ENCODE measurements at places on chromosomes 2 and 18. TPM values are rescaled to one million over a fixed set of nuclear protein-coding genes. Genes with fewer than 3 reads are reported as not detected.
A peak's percentile ranks its signal among the peaks of the same experiment; 100 is the strongest.

DNA sequence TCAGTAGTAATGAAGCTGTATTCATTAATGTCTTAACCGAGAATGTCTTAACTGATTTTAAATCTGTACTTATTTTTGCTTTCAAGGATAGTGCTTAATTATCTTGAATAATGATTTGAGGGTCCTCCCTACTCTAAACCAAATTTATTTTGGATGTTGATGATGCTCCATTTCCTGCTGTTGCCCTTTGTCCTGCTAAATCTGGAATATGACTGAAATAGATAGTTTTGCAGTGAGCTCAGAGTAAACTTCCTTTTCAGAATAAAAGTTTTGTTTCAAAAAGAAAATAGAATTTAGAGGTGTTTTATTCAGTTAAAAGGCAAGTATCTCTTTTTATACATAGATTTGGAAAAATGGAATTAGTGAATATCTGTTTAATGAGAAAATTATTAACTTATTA lies 8.1 kb downstream of the NBEAL1 start:
- DNase-seq, result peak; percentile 71

DNA sequence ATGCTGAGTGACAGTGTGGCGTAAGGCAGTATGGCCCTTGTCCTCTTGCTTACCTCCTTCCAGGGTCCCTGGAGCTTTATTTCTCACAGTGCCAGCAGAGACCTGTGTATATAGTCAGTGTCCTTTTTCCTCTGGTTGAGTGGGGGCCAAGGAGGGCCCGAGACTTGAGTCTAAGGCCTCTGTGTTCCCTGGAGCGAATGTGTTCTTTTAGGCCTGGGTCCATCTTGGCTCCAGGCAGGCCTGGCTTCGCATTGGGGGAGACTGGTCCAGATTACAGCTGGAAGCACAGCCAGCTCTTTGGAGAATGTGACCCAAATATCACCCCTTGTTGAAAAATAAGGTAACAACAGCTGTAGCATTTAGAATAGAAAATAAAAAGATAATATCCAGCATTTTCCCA lies 5.0 kb downstream of the VAMP5 start:
- peak; percentile 47 for DNase-seq

DNA sequence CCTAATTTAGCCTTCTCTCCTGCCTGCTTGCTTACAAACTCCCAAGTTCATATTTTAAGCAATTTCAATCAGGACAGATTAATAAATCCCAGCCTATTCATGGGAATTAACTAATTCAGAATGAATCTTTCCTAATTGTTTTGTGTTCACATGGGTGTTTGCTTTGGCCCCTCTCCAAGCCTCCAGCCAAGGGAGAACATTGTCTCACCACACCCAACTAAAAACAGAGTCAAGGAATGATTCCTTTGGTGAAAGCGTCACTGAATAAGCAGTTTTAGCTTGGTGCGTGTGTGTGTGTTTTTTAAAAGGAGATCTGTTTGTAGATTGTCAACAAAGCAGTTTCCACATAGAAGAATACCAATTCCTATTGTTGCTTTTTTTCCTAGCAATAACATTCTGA lies 43.0 kb upstream of the DSG1 start:
- DNase-seq, result peak; percentile 26

- DNase-seq, result peak; percentile 58
Observed at GRCh38 chr2:197890168-197890567, 85.8 kb downstream of the PLCL1 start.

DNA sequence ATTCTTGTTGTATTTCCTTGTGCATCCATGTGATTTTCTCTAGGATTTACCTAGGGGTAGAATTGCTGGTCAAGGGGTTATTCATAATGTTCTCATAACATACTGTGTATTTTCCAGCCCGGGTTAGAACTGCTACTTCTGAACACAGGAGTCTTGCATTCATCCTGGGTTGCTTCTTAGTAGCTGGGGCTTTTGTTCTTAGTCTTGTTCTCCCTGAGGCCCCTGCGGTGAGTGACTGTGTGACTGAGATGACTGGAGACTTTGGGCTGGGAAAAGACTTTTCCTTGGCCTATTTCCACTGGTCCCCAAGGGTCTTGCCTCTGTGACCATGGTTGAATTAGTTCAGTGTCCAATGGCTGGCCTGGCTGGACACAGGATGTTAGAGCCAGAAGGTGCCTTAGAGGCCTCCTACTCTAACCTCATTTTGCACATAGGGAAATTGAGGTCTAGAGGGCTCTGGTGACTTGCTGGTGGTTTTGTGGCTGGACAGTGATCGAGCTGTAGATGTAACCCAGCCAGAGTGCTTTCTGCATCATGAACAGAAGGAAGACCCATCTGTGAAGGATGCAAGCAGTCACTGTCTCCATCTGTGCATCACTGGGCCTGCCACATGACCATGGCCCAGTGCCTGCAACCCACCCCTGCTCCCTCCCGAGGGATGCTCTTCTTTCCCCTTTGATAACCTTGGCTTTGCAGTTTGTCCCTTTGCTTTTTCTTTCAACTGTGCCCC lies 233.3 kb downstream of the FHOD3 start:
- DNase-seq, result no peak

DNA sequence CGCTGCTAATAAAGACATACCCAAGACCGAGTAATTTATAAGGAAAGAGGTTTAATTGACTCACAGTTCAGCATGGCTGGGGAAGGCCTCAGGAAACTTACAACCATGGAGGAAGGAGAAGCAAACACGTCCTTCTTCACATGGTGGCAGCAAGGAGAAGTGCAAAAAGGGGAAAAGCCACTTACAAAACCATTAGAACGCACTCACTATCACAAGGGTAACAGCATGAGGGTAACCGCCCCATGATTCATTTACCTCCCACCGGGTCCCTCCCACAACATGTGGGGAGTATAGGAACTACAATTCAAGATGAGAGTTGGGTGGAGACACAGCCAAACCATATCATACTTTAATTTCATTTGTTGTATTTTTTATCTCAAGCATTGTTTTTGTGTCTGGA lies 67.5 kb downstream of the ATP9B start:
- DNase-seq, result no peak

DNA sequence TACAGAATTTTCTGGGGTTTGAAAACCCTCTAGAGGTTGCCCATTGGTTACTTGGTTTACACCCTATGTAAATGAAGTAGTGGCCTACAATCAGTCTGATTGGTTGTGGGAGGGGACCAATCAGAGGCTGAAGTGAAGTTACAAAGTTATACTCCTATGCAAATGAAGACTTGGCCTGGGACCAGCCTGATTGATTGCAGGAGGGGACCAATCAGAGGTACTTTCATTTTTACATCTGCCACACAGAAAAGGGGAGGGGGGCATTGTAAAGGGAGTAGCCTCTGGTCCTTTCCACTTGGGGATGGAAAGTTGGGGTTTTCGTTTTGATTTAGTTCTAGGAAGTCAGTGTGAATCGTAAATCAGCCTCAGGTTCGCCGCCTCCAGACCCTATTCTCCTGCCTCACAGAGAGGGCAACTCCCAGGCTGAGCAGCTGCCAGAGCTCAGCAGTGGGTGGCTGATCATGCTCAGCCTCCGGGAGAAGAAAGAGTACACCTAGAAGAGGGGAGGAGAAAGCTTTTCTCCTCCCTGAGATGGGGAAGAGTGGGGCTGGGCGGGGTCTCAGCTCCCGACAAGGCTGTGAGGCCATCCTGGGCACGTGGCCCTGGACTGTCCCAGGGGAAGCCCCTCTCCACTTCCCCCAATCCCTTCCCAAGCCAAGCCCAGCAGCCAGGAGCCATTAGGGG lies 372.5 kb downstream of the GALR1 start:
- peak; percentile 53 for DNase-seq

DNA sequence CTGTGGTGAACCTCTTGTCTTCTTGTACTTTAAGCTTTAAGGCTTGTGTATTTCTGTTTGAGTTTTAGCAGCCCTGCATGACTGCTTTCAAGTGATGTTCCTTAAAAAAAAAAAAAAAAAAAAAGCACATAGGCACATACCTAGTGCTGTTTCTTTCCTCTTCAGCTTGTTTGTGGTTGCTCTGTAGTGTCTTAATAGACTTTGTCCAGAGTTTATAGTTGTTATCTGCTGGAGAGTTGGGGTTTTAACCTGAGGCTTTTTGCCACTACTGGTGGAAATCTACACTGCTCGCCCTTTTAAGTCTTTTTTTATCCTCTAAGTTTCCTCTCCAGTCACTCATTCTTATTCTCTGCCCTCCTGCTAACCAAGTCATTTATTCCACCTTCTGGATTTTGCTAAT lies 34.5 kb downstream of the AGFG1 start:
- no peak for DNase-seq

IL36RN gene
- total RNA-seq, result not detected

SMYD1 gene
- total RNA-seq, result 169 TPM

Measured in muscle of leg (tissue), 16 donors.